ENCODE measurements at places on chromosomes 6 and 20.

GRCh38 chr6:28651161-28651560 lies 125.5 kb downstream of the GPX5 start:
- no peak for DNase-seq

DNA sequence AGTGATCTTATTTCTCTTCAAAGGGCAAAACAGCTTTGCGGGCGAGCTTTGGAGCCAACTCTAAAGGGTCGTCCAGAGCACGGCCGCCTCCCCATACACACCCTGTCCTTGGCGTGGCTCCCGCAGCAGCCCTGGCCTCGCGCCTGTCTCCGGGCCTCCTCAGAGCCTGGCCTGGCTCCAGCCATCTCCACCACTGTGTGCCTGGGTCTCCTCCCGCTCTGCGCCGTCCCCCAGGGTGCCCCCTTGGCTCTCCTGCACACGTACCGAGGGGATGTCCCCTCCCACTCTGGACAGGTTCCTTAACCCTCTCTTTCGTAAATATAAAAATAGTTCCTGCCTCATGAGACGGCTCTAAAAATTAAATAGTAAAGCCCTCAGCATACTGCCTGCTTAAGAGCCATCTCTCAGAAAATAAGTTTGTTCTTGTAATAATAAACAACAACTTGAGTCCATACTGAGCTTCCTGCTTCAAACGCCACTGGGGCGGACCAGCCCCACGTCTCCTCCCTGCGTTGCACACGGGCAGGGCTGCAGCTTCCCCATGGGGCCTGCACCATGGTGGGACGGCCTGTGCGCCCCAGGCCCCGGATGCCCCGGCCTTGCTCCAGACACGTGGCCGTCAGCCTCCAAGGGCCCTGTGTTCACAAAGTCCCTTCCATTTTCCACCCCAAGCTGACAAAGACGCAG lies 226.2 kb downstream of the TTLL2 start:
- no peak for DNase-seq

GRCh38 chr6:129345890-129346289 lies 364.1 kb downstream of the ARHGAP18 start:
- no peak for DNase-seq

- DNase-seq, result no peak
Measured at GRCh38 chr6:136607204-136607931, 57.1 kb upstream of the MAP7 start.

DNA sequence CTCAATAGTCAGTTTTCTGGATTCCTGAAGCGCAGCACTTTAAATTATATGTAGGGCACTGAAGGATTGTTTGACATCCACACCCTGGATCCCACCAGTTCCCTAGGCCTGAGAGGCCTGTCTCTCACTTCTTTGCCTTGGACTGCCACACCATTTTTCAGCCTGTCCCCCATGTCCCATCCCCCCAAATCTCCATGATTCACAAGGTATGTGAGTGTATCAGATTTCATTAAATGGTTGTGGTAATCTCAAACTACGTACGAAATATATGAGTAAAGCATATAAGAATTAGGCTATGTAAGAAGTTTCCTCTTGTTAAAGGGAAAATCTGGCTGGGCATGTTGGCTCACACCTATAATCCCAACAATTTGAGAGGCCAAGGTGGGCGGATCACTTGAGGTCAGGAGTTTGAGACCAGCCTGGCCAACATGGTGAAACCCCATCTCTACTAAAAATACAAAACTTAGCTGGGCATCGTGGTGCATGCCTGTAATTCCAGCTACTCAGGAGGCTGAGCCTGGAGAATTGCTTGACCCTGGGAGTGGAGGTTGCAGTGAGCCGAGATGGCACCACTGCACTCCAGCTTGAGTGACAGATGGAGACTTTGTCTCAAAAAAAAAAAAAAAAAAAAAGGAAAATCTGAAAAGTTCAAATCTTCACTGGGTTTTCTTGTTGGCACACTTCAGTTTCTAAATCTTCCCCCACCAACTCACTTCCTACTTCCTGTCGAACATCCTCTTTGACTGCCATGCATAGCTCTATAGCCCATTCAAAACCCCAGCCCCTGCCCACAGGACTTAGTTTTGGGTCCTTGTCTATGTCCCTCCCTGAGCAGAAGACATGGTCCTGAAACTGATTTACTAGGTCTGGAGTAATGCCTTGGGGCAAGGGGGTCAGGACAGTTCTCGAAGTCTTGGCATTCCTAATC lies 97.3 kb upstream of the SHLD1 start:
- DNase-seq, result no peak

- no peak for DNase-seq
Measured at GRCh38 chr6:111148110-111148509, 60.8 kb downstream of the SLC16A10 start.

DNA sequence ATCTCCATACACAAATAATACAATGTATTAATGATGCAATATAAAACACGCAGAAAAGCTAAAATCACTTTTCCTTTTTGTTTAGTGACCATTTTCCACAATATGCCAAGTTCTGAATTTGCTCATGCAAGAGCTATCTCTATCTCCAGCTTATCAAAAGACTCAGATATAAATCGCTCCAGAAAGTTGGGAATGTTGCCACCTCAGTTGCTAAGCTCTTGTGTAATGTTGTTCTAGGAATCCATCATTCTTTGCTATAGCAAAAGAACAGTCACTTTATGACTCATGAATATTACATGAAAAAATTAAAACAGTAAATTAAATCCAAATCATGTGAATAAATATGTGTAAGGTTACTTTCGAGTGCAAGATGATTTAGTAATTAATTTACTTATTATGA lies 8.7 kb downstream of the PLAGL1 start:
- DNase-seq, result no peak

DNA sequence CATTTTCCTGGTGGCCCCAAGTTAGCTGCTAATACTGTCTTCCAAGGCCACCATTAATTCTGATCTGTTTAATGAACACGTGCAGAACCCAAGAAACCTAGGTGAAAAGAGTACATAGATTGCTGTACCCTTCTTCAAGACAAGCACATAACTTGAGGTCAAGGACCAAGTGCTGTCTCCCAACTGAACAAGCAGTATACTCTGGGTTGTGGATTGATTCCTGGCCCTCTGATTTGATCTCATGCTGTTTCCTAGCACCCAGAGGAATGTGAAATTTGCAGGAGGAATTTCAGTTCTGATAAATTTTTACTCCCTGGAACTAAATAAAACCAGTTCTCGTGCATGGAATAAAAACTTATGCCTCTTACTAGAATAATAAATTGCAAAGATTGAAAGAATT lies 75.6 kb downstream of the MTFR2 start:
- DNase-seq, result no peak

DNA sequence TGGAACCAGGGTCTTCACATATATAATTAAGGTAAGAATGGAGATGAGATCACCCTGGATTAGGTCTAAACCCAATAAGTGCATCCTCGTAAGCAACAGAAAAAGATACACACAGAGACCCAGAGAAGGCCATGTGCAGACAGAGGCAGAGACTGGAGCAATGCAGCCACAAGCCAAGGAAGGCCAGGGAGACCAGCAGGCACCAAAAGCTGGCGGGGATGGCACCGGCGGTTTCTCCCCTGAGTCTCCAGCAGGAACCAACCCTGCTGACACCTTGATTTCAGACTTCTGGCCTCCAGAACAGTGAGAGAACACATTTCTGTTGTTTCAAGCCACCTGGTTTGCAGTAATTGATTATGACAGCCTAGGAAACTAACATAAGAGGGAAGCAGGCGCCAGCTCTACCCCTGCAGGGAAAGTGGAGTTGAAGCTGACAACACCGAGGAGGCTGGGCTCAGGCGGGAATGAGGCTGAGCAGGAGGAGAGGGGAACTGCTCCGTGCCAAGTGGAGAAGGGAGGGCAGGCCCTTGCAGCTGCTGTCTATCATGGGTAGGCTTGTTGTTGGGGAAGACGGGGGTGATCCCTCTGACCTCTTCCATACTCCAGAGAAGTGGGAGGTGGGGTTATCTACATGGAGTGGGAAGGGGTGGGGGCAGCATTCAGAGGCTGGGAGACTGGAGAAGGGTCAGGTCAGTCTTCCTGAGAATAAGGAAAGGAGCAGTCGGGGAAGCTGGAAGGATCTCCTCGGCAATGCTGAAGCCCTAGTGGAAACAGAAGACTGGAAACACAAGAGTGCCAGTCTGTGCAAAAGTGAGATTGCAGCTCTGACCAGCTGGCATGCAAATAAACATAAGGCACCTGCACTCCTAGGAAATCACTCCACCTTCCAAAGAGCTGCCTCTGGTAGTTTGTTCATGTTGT lies 72.7 kb downstream of the NFATC2 start:
- DNase-seq, result no peak

GRCh38 chr6:132643547-132643946 lies 15.4 kb downstream of the TAAR1 start:
- DNase-seq, result no peak

- DNase-seq, result no peak
Measured at GRCh38 chr6:170316071-170316470, 9.5 kb downstream of the FAM120B start.

DNA sequence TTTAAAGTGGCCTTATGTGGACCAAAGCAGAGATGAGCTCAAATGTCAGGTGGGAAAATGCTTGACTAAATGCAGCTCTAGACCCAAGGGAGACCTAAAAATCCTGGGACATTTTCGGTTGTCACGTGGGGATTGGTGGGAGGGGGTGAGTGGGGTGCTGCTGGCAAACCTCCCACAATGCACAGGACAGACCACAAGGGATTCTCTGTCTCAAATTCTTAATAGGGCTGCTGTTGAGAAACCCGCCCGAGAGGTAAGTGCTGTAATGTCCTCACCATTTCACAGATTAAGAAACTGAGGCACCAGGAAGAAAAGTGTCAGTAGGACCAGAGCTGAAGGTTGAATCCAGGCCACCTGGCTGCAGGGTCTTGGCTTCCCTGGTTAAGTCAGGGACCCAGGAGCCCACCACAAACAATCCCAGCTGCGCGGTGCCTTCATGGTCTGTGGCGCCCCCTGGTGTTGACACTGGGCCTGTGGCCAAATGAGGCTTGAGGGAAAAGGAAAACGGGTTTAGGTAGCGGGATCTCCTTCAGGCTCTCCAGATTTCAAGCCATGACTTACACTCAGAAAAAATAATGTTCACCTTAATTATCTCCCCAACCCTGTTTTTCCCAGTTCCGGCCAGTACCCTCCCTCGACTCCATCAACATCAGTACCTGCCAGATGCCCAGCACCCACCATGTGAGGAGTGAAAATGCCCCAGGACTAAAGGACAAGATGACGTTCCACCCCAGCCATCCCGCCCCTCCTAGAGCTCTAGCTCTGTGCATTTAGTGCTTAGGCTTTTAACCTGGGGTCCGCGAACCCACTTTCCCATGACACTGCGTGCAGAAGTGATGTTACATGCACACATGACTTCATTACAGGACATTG lies 7.2 kb downstream of the HLA-G start:
- peak; percentile 60 for DNase-seq

GRCh38 chr6:34455831-34456230 lies 10.0 kb upstream of the PACSIN1 start:
- no peak for DNase-seq

GRCh38 chr6:2222275-2222842 lies 23.0 kb downstream of the GMDS start:
- DNase-seq, result peak; percentile 53

DNA sequence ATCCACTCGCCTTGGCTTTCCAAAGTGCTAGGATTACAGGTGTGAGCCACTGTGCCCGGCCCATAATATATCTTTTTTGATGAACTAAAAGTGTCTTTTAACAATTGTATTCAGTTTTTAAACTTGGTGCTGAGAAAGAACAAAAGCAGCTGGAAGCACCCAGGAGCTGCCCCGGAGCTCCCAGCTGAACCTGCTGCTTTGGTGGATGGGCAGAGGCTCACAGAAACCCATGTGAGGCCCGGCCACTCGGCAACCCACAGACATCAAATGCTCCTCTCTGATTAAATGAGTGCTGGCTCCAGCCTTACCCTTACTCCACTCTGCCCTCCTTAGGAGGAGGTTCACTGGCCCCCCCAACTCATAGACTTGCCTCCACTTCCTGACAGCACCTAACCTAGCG lies 59.4 kb upstream of the FRMD1 start:
- DNase-seq, result no peak

- DNase-seq, result peak; percentile 75
Measured at GRCh38 chr20:19073584-19074218, 138.7 kb upstream of the SLC24A3 start.

GRCh38 chr20:42978184-42978974 lies 211.3 kb downstream of the PTPRT start:
- no peak for DNase-seq

DNA sequence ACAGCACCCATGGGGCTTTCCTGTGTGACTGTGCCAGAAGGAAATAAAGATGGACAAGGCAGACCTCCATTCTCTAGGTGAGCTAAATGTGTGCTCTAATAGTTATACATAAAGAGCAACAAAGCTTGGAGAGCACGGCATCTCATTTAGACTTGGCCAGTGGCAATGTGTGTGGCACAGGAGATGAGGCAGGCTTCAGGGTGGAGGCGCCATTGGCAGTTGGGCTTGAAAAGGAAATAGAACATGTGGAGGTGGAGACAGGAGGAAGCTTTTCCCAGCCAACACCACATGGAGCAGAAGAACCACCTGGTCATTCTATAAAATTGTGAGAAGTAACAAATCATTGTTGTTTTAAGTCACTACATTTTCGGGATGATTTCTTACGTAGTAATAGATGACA lies 3.6 kb upstream of the RALY start:
- DNase-seq, result no peak

DNA sequence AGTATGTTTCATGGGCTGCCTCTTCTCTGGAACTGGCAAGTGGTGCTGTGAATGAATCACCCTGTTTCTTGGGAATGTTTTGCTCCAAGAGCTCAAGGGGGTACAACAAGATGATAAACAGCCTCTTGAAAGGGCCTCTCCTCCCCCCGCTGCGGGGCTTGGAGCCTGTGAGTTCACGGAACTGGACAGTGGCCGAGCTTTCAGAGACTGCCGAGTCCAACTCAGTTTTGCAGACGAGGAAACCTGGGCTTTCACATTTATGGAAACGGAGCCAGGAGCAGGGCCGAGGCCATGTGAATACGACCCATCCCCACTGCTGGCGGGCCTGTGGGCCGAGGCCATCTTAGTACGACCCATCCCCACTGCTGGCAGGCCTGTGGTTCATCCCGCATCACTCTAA lies 18.2 kb upstream of the SRC start:
- DNase-seq, result no peak

DNA sequence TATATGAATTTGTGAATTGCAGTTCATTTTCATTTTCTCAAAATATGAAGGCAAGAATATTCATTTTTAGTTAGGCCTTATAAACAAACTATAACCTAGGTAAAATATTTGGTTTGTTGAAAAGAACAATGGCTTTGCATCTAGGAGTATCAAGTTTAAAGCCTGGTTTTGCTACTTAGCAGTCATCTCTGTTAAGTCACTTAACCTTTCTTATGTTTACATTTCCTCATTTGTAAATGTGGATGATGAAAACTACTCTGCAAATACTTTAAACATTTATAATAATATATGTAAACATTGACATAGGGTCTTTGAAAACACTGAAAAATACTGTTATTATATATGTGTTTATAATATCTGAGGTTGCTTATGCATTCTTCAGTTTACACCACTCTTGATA lies 135.5 kb downstream of the CENPW start:
- DNase-seq, result no peak

DNA sequence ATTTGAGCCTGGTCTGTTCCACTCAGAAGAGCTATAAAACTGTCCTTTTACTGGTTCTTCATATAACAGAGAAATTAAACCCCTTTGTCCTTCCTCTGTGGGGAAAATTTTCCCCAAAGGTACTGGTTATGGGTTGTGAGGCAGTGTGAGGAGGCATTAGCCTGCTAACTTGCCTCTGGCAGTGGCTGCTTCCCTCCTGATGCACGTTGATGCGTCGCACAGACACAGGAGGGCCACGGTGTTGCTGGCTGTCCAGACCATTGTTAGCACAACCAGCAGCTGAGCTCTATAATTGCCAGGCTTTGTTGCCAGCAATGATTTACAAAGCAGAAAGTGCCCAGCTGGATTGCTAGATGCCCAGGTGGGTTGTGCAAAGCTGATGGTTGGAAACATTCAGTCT lies 10.1 kb downstream of the AAR2 start:
- no peak for DNase-seq
